ENCODE measurements at places on chromosomes 7 and 10.

DNA sequence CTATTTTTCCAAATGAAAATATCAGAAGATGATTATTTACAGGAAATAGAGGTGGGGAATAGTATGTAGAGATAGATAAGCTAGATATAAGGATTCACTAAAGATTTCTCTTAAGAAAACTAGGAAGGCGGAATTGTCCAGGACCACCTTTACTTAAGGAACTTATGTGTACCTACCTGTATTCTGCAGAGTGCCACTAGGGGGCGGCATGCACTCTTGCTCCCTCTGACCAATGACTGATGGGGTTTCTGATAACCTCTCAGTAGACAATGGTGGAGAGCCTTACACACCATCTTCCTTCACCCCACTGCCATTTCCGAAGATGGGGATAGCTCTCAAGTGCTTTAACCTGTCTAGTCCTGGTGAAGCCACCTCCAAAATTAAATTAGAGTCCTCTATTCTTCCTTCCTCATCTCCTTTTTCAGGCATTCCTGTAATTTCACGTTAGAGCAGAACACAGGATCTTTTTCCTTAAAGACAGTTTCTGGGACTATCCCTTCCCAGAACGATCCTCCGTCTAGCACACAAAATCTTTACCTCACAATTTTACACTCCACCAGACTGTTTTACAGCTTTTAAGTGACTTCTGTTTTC is 453.1 kb downstream of the SORCS1 start:
- DNase-seq: no peak

DNA sequence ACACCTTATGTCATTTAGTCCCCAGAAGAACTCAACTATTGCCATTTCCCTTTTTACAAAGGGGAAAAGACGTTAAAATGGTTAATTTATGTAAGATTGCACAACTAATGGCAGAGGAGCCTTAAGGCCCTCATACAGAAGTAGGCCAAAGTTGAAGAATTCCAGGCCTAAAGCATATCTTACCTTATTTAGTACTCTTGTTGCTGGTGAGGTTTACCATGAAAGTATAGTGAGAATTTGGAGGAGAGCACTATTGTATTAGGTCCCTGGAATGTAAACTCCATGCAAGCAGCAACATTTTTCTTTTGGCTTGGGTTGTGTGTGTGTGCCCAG is 731 bp upstream of the CRPPA start:
- no peak for DNase-seq

DNA sequence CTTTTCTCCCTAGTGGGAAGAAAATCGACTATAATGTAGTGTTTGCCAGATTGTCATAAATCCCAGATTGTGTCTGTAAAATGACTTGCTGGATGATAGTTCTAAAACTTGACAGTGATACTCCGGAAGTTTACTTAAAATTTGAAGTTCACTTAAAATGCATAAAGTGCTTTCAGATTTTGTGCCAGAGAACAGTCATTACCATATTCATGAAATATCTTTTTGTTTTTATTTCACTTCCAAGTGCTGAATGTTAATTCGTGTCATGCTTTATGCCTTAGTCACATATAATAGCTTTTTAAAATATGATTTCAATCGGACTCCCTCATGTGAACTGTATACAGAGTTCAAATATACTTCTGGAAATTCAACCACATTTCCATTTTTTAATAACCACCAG is 30.4 kb downstream of the PRPF18 start:
- DNase-seq: no peak

- no peak for DNase-seq
These were observed 363.1 kb downstream of the GPAM start for GRCh38 chr10:111820471-111820870.

DNA sequence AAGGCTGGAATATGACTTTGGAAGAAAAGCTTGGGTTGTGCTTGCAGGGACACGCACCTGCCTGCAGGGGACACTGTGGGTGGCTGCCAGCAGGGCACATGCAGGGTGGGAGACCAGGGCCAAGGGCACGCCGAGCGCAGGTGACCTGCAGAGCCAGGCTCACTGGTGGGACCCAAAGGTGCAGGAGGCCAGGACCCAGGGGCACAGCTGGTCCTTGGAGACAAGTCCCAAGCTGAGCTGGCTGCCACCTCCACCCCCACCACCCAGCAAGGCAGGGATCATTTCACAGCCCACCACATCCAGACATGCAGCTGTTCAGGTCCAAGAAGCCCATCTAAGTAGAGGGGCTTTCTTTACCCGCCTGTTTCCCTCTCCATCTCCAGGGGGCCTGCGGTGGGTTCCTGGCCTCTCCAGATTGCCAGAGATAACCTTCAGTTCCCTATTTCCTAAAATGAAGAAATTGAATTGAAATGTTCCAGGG is 13.8 kb upstream of the CLIP2 start:
- no peak for DNase-seq

- no peak for DNase-seq
These were observed 52.7 kb downstream of the SCIN start for GRCh38 chr7:12623223-12623622.

DNA sequence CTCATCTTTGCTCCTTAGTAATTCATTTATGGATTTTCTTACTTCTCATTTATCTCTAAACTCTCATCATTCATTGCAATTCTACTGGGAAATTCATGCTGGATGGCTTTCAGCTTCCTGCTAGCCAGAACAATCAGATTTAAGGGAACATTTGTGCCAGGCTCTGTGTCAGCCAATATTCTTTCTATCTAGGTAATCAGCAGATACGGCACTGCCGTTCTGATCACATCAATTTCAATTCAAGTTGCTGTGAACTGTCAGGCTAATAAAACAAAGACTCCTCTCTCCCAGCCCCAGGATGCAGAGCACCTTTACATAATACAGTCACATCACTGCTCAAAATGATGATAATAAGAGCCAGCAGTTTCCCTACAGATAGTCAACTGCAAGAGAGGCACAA is 468.3 kb downstream of the SORCS1 start:
- no peak for DNase-seq

- DNase-seq: no peak
These were observed 128.3 kb downstream of the SKAP2 start for GRCh38 chr7:26735976-26736600.

GRCh38 chr7:138161600-138162081 is 85.4 kb downstream of the AKR1D1 start:
- peak; percentile 21 for DNase-seq

- no peak for DNase-seq
These were observed 136.3 kb downstream of the ARL5B start for GRCh38 chr10:18795549-18795948.

DNA sequence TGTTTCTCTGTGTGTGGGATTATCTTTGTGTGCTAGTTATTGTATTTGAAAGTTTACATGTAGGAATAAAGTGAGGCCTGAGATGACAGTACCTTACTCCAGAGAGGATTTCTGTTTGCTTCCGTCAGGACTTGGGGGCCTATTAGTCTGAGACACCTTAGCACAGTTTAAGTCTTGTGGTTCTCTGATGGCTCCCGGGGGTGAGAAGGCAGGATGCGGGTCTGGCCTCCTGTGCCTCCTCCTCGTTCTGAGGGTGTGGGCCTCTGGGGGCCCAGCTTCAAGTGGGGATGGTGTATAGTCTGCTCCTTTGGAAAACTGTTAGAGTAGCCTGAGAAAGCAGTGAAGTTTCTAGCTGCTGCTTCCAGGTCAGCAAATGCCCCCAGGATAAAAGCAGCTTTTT is 12.4 kb downstream of the MTURN start:
- DNase-seq: no peak

Data from stimulated activated CD4-positive, alpha-beta T cell treated with anti-CD3 and anti-CD28 coated beads, Interleukin-15, amount 100 ng/mL, for 1 hour (primary cell).